AG04450 (cell line): ENCODE measurements at places on chromosomes 3 and 15. TPM values are rescaled to one million over a fixed set of nuclear protein-coding genes. Genes with fewer than 3 reads are reported as not detected.
A peak's percentile ranks its signal among the peaks of the same experiment; 100 is the strongest.

DNA sequence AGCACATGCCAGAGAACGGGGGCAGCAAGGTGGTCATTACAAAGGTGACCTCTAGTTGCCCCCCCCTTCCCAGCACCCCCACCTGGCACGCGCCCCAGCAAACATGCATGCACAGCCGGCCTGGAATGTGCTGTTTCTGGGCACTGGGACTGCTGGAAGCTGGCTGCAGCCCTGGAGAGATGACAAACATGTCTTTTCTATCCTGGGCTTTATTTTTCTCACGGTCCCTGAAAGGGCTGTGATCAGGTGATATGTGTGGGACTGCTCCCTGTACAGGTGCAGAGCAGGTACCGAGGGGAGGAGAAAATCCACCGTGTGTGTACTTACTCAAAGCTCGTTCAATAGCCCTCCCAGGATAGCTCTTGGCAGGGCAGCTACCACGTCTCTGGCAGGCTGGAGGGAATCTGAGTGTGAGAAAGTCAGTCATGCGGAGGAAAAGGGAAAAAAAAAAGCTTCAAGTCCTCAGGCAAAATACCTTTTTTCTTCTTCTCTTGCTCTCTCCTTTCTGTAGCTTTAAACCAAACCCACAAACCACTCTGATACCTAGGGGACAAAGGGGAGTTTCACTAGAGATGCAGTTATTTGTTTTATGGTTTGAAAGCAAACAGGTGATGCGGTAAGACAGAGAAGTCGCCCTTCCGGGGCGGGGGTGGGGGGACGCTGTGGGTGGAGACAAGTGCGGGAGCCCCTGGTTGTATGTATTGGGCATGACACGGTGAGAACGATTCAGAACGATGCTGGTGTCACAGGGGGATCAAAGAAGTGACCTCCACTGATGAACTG, 5.0 kb upstream of the HES1 start:
- no peak for DNase-seq

DNA sequence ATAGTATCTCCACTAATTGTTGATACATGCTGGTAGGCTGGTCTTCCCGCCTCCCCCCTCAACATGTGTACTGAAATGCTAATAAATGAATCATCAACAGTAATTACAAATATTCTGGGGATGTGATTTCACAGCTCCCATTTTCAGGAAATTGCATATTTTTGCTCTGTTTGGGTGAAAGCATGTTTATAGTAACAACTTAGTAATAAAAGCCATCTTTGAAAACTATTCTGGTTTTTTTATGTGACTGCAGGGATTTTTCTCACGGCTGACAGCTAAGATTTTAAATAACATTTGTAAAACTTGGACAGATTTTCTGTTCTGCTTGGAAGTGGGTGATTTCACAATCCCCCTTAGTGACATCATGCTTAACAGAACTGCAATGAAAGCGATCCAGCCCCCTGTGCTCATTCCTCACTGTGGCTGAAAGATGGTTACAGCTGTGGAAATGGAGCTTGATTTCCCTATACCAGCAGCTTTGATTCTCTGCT, 25.6 kb upstream of the FAM174B start:
- peak; percentile 75 for DNase-seq

- no peak for DNase-seq
These were observed 31.0 kb downstream of the SETD5 start for GRCh38 chr3:9428411-9428810.

- no peak for DNase-seq
These were observed 47.5 kb downstream of the MYH15 start for GRCh38 chr3:108462899-108463298.

DNA sequence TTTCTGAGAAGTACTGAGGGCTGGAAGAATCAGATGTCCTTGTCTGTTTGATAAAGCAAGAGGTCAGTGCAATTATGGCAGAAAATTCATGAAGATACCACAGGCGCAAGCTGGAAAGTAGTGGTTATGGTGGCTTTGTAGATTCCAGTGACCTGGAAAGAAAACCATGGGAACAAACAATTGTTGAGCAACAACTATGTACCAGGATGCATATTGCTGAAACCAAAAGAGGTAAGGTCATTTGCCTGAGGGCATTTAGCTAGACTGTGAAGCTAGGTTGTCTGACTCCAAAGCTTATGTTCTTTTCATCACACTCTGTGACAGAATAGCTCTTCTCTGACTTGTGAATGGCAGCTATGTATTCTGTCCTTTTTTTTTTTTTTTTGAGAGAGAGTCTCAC, 74.0 kb downstream of the B3GALNT1 start:
- no peak for DNase-seq

DNA sequence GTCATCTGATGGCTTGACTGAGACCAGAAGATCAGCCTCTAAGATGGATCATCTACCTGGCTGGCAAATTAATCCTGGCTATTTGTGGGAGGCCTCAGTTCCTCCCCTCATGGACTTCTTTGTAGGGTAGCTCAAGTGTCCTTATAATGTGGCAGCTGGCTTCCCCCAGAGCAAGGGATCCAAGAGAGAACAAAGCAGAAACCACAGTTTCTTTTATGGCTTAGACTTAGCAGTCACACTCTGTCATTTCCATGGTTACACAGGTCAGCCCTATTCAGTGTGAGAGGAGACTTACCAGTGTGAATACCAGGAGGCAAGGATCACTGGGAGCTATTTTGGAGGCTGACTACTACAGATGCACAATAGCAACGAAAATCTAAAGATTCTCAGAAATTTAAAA, 15.3 kb upstream of the ARL14 start:
- no peak for DNase-seq

GRCh38 chr3:85567071-85567676, 608.4 kb downstream of the CADM2 start:
- DNase-seq = no peak

DNA sequence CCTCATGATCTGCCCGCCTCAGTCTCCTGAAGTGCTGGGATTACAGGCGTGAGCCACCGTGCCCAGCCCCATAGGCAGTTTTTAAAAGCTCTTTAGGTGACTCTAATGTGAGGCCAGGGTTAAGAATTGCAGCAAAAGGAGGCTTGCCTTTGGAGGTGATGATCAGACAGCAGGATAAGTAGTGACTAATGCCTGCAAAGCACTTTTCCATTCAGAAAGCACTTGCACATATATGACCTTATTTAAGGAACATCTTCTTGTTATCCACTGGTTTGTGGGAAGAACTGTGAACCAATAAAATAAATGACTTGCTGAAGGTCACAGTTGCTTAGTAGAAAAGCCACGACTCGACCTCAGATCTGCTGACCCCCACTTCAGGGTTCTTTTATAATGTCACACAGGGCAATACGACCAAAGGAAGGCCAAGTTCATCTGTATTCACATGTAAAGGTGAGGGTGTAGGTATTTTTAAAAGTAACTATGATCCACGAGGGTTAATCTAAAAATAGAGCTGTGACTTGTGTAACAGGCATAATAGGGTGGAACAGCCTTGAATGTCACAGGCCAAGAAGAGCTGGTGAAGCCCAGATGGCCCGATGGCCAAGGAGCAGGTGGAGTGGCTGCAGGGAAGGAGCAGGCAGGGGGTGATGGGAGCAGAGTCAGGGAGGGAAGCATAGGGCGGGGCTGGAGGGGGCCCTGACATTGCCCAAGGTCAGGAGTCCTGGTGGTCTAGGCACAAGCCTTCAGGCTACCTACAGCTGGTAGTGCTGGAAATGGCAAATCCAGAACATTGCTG, 24.4 kb downstream of the LARP6 start:
- no peak for DNase-seq

LDHAL6B gene
- polyA plus RNA-seq = not detected in 2 replicates

AGBL1 gene
- not detected in 2 replicates for polyA plus RNA-seq

LRRIQ4 gene
- not detected in 2 replicates for polyA plus RNA-seq
